NCI-H187 (cell line): ENCODE measurements at places on chromosomes 6 and 20.

- no peak for DNase-seq
These were observed 56.9 kb downstream of the HIVEP1 start for GRCh38 chr6:12068899-12069557.

GRCh38 chr6:82270881-82271635, 23.5 kb upstream of the IBTK start:
- DNase-seq = no peak

DNA sequence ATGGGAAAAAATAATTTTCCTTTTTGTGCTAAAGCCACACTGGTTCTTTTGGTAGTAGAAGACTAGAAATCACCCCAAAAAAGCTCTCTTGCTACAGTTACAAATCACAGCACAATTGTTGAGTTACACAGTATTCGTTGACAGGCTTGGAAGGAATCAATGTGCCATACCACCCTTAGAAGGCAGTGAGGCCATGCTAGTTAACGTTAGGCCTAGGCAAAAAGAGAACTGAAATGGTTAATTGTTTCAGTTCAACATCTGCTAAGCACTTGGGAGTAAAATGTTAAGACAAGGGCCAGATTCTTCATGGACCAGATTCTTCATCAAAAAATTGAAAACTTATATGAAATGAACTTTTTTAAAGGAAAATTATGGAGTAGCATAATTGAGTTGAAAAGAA, 626.2 kb downstream of the UTRN start:
- no peak for DNase-seq

GRCh38 chr6:36594816-36595643, 868 bp downstream of the SRSF3 start:
- DNase-seq = peak; percentile 47

GRCh38 chr6:147559006-147559405, 50.5 kb downstream of the SAMD5 start:
- no peak for DNase-seq

- DNase-seq = no peak
These were observed 146.1 kb downstream of the LMBRD1 start for GRCh38 chr6:69650703-69651102.

GRCh38 chr6:6317825-6318733, 2.4 kb downstream of the F13A1 start:
- DNase-seq = no peak

- DNase-seq = no peak
These were observed 85.6 kb downstream of the POPDC3 start for GRCh38 chr6:105094133-105094640.

DNA sequence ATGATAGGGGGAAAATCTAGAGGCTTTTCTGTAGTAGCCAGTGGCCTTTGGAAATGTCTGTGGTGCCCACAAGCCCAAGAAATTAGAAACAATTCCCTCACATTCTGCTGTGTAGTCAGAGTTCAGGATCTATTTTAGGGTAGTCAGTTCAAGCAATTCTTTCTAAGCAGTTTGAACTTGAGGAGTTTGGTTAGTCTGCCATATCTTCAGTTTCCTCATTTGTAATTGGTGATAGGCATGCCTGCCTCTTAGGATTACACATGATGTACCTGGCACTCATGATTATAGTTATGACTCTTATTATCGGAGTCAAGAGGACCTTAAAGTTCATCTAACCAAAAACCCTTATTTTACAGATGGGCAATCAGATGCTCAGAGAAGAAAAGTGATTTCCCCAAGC, 21.2 kb upstream of the MEP1A start:
- no peak for DNase-seq

DNA sequence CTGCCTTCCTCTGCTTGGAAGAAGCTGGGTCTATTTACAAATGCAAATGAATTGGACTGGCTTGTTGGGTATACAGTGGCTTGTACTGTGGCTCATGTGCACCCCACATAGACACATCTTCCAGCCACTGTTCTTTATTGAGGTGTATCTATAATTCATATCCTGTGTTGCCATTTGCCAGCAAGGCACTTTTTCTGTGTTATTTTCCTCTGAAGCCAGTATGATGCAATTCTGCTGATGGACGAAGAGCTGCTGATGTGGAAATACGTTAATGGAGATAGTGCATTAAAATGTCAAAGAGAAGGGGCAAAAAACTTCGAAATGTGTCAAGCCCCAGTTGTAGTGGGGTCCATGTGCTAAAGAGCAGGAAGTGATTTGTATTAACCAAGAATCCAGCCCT, 167.5 kb downstream of the TMEM242 start:
- no peak for DNase-seq

GRCh38 chr6:152057832-152058498, 250.5 kb downstream of the ESR1 start:
- DNase-seq = no peak

DNA sequence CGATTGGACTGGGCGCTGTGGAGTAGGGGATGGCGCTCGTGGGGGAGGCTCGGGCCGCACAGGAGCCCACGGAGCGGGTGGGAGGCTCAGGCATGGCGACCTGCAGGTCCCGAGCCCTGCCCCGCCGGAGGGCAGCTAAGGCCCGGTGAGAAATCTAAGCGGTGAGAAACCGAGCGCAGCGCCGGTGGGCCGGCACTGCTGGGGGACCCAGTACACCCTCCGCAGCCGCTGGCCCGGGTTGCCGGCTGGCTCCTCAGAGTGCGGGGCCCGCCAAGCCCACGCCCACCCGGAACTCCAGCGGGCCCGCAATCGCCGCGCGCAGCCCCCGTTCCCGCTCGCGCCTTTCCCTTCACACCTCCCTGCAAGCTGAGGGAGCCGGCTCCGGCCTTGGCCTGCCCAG, 59.7 kb upstream of the MYLIP start:
- no peak for DNase-seq

DNA sequence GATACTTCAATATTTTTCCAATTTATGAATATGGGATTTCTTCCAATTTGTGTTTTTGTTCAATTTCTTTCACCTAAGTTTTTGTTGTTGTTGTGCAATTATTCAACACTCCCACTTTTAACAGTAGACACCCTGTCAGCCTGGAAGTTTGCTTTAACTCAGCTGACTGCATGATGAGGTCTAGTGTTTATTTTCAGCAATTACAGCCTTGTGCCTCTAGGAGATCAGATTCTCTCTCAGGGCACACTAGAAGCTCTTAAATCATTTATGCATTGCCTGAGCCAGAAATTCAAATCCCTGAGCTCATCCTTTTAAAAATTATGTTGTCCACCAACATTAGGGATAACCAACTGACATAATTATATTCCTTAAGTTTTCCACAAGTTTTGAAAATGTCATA, 85.7 kb downstream of the MRAP2 start:
- no peak for DNase-seq

- no peak for DNase-seq
These were observed 4.4 kb downstream of the SMLR1 start for GRCh38 chr6:130831607-130832006.

DNA sequence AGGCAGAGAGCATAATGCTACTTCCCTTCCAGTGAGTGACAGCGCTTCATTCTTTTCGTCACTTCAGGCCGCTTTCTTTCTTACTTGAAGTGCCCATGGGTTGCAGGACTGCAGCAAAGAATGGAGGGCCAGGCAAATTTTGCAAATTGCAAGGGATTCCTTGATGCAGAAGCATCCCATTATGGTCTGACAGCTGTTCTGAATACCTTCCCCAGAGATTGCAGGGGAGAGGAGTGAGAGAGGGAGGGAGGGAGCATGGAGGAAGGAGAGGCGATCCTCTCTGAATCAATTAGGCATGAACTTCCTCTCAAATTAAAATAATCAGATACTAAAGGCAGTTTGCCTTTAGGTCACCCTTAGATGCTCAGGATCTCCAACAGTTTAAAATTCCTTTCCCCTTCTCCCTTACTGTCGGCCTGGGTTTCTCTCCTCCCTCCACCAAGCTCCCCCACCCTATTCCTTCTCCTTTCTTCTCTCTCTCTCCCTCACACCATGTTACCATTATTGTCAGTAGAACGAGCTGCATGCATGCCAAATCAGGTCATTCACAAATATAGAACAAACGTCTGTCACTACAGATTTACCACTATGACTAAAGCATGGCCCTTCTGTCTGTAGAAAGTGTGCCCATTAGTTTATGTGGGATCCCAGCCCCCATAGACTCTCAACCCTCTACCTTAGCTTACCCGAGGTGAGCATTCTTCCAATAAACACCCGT, 289.2 kb downstream of the CD83 start:
- DNase-seq = no peak

- DNase-seq = peak; percentile 18
These were observed 64.8 kb upstream of the TMEM30A start for GRCh38 chr6:75349262-75349984.

DNA sequence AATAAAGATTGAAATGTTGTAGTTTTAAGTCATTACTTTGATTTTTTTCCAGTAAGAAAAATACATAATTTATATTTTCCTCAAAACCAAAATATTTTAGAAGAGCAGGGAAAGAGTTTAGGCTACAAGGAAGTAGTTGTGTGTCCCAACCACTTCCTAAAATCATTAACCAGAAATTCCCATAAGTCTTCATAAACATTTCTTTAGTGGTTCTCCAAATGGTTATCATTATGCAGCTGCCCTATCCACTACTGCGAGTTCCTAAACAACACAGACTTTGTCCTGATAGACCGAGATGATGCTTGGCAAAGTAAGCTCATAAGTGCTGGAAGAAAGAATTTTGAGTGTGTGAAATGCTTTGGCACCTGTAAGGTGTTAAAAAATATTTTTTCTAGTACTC, 93.6 kb downstream of the ARMC2 start:
- DNase-seq = no peak

DNA sequence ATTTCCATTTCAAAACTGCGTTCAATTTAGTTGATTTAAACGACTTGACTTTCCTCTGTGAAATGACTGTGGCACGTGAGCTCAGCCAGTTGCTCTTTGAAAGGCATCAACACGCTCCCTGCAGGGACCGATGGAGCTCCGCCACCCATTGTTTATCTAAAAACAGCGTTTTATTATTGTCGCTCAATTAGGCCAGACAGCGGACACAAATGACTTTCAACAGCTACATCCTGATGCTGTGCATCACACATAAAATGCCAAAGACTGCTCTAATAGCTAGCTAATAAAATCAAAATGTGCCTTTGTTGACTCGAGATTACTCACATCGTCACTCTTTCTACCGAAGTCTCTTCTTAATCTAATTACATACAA, 332.5 kb downstream of the CD83 start:
- no peak for DNase-seq

DNA sequence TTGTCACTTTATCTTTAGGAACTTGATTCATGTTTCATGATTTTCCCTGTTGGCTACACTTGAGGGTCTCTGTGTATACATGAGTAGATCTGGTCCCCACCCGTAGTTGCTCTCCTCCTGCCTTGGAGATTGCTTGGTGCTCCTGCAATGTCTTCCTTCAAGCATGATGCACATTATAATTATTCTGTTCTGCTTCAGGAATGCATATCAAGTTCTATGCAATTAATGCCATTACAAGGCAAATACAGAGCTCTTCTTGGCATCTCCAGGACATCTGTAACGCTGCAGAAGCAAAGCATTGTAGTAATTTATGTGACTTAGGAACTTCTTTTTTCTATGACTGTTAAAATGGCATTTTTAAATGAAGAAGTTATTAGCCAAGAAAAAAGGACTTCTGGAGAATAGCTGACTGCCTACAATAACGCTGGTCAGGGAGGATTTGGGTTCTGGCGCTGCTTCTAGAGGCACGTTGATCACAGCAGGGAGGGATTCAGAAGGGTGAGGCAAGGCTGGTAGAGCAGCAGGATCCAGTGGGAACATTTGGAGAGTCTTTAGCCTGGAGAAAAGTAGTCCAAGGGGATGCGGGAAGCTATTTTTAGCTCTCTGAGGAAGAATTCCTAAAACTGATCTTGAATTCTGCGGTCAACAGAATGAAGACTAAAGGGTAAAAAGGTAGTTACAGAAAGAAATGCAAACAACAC, 203.6 kb downstream of the PLCB1 start:
- no peak for DNase-seq

DNA sequence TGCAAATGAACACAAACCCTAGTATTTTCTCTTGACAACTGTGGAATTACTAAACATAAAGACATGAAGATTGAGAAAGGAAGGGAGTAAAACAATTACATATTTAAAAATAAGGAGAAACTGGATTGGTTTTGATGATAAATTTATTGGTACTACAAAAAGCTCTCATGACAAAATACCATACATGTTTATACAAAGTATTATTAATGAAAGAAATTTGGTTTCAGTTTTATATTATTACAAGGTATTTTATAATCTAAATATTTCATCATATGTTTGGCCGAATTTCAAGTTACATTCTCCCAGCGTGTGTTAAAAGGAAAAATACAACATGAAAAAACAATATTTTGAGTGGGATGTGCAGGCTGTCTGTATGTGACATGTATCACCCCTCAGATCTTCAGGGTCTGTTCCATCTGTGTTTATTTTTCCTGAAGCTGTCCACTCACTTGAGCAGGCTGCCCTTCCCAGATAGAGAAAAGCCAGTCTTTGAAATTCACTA, 568.4 kb downstream of the NKAIN2 start:
- DNase-seq = no peak

DNA sequence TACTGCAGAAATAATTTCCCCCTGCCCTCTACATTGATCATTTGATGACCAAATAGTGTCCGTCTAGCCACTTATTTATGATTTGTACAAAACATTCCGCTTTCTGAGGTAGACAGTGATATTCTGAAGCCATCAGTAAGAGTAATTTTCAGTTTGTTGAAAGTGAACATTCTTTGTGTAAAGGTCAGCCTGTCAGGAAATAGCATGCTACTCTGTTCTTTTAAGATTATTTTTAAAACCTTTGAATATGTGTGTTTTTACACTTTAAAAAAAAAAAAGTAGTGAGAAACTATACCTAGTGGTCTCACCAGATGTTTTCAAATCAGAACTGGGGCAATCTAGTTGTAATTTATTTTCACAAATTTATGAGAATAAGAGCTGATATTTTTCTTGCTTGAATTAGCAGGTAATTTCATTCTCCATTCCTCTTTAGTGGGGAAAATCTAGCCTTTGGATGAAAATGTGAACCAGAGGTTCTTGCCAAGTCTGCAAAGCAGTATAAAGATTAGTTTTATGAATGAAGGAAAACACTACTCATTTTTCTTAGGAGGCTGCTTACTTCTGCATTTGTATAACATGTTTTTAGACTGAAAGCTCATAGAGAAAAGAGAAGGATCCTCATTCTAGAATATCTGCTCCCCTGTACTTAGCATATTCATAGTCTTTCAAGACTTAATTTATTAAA, 12.1 kb upstream of the REV3L start:
- no peak for DNase-seq

DNA sequence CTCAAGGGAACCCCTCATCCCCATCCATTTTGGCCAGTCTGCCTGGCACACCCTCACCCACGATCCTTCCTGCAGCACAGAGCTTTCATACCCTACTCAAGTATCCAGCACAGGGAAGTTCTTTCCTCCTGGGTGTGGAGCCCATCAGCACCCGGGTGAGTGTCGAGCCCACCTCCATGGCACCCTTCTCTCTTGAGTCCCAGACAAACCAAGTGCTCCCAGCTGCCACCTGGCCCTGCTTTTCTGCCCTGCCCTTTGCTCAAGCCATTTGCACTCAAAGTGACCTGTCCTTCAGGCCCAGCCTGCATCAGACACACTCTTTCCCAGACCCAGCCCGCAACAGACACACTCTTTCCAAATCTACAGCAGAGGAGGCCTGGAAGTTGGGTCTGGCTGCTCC, 257.2 kb downstream of the DLL1 start:
- DNase-seq = no peak
